ENCODE measurements at places on chromosomes 2 and 18.

DNA sequence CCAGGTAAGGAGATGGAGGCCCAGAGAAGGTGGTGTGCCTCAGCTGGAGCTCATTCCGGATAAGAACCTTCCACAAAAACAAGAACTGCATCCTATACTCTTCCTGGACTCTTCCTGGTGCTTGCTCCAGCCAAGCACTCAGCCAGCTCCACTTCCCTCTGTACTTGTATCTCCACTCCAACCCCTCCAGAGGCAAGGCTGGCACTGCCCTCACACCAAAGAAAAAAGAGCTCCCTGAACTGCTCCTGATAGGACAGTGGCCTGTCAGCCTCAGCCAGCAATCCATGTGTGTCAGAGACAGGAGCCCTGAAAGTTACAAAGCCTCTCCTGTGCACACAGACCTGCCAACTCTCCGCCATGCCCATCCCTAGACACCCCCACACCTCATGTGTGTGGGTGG lies 248.1 kb downstream of the CELF4 start:
- no peaks in the 10 kb centered on the region for H3K36me3 ChIP-seq
- H3K27ac ChIP-seq, result no peak overlapping the region
- DNase-seq, result no peak
- no peaks in the 10 kb centered on the region for H3K27me3 ChIP-seq

- DNase-seq, result no peak
- no peaks in the 10 kb centered on the region for H3K27me3 ChIP-seq
- H3K4me1 ChIP-seq, result no peaks in the 10 kb centered on the region
- H3K4me3 ChIP-seq, result no peak overlapping the region
- H3K36me3 ChIP-seq, result no peaks in the 10 kb centered on the region
These were observed 12.4 kb downstream of the ANO7 start for GRCh38 chr2:241200822-241201395.

DNA sequence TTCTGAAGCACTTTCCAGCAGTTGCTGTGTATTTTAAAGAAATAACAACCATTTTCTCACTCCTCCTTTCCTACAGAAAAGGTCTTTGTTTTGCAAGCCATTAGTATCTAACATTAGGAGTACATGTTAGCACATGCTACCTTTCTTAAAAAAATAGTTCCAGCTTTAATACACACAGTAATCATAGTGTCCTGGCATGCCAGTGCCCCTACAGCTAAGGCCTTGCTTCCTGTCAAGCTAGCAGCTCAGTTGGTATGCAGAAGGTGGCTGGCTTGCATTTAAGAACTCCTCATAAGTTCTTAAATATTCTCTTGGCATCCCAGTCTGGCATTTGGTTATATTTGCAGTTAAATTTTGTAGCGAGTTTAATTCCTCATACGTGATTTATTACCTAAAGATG lies 141.3 kb upstream of the IL1R2 start:
- no peak overlapping the region for H3K4me3 ChIP-seq
- H3K27me3 ChIP-seq, result no peaks in the 10 kb centered on the region

GRCh38 chr2:188952901-188953300 lies 21.3 kb upstream of the COL3A1 start:
- no peaks in the 10 kb centered on the region for H3K36me3 ChIP-seq
- H3K4me1 ChIP-seq, result no peaks in the 10 kb centered on the region
- DNase-seq, result no peak
- no peak overlapping the region for H3K27ac ChIP-seq
- no peaks in the 10 kb centered on the region for H3K27me3 ChIP-seq

GRCh38 chr2:126367361-126367760 lies 288.6 kb upstream of the GYPC start:
- H3K36me3 ChIP-seq, result no peaks in the 10 kb centered on the region
- no peak overlapping the region for H3K27ac ChIP-seq
- no peaks in the 10 kb centered on the region for H3K27me3 ChIP-seq
- H3K4me1 ChIP-seq, result no peaks in the 10 kb centered on the region
- no peak overlapping the region for H3K4me3 ChIP-seq
- DNase-seq, result no peak

GRCh38 chr2:1625281-1626001 lies 118.9 kb downstream of the PXDN start:
- no peak overlapping the region for H3K4me3 ChIP-seq
- no peaks in the 10 kb centered on the region for H3K36me3 ChIP-seq
- DNase-seq, result no peak
- no peaks in the 10 kb centered on the region for H3K27me3 ChIP-seq
- no peak overlapping the region for H3K27ac ChIP-seq

- DNase-seq, result no peak
- H3K27ac ChIP-seq, result no peak overlapping the region
- peaks cover 25% of the 10 kb centered on the region for H3K27me3 ChIP-seq
- peak overlapping the region; percentile 26 for H3K4me3 ChIP-seq
- no peaks in the 10 kb centered on the region for H3K36me3 ChIP-seq
These were observed 628 bp downstream of the CREG2 start for GRCh38 chr2:101386599-101387150.

- H3K4me1 ChIP-seq, result no peaks in the 10 kb centered on the region
- no peaks in the 10 kb centered on the region for H3K36me3 ChIP-seq
- no peaks in the 10 kb centered on the region for H3K27me3 ChIP-seq
- H3K27ac ChIP-seq, result no peak overlapping the region
These were observed 111.3 kb downstream of the DCC start for GRCh38 chr18:52451256-52451655.

- H3K36me3 ChIP-seq, result no peaks in the 10 kb centered on the region
- DNase-seq, result no peak
- H3K27me3 ChIP-seq, result no peaks in the 10 kb centered on the region
- H3K4me1 ChIP-seq, result no peaks in the 10 kb centered on the region
These were observed 134.6 kb upstream of the REG3G start for GRCh38 chr2:78890935-78891334.

- no peak for DNase-seq
- no peak overlapping the region for H3K27ac ChIP-seq
- H3K36me3 ChIP-seq, result no peaks in the 10 kb centered on the region
- no peaks in the 10 kb centered on the region for H3K4me1 ChIP-seq
- no peak overlapping the region for H3K4me3 ChIP-seq
These were observed 35.6 kb upstream of the FEZ2 start for GRCh38 chr2:36633470-36634092.

GRCh38 chr2:106876699-106877098 lies 9.3 kb downstream of the ST6GAL2 start:
- no peaks in the 10 kb centered on the region for H3K27me3 ChIP-seq
- no peak for DNase-seq
- no peaks in the 10 kb centered on the region for H3K4me1 ChIP-seq
- no peaks in the 10 kb centered on the region for H3K36me3 ChIP-seq

GRCh38 chr18:1294229-1294628 lies 389.6 kb downstream of the ADCYAP1 start:
- no peak overlapping the region for H3K4me3 ChIP-seq
- H3K4me1 ChIP-seq, result no peaks in the 10 kb centered on the region
- no peaks in the 10 kb centered on the region for H3K36me3 ChIP-seq
- DNase-seq, result no peak
- H3K27ac ChIP-seq, result no peak overlapping the region

- no peak for DNase-seq
- H3K27ac ChIP-seq, result no peak overlapping the region
- no peaks in the 10 kb centered on the region for H3K36me3 ChIP-seq
- no peaks in the 10 kb centered on the region for H3K4me1 ChIP-seq
- H3K4me3 ChIP-seq, result no peak overlapping the region
These were observed 234.9 kb upstream of the CDH2 start for GRCh38 chr18:28411806-28412205.

DNA sequence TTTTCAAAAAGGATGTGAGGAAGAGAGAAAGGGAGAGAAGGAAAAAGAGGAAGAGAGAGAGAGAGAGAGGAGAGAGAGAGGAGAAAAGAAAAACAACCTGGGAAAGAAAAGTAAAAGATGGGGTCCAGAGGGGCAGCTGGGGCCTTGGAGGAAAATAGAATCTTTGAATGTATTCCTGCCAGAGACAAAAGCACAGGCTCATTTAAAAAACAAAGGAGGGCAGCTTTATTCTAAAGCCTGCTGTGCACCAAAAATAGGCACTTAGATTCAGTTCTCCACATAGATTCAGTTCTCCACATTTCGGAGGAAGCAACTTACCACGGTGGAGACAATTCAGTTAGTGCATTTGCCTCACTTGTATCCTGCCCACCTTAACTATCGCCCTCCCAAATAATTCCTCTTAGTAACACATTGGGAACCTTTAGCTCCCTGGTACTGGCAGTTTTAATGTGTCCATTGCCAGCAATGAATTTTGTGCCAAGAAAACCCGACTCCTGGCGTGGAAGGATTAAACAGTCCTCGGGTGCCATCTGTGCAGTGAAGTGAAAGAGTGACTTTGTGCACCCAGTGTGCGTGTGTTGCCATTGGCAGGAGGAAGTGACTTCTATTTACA lies 71.3 kb downstream of the DPP4 start:
- DNase-seq, result no peak
- H3K27me3 ChIP-seq, result no peaks in the 10 kb centered on the region
- peaks cover 14% of the 10 kb centered on the region for H3K4me1 ChIP-seq

DNA sequence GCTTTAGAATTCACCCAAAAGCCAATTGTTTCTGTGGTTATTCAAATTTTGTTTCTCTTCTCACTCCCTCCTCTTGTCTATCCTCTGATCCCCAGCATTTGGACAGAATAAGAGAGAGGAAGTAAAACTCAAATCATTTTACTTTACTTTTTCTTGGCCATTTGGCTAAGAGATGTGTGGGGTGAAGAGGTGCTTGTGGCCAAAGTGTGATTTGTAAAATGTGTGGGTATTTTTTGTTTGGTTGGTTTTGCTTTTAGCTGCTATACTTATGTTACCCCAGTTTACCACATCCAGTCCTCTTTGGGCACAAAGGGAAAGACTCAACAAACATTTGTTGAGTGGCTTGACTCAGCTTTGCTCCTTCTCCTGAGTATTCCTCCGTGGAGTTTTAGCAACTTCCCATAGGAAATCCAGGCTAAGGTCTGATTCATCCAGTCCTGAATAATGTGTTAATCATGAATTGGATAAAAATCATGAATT lies 109.1 kb upstream of the CYP1B1 start:
- no peak for DNase-seq
- no peak overlapping the region for H3K27ac ChIP-seq
- no peaks in the 10 kb centered on the region for H3K27me3 ChIP-seq
- H3K4me3 ChIP-seq, result no peak overlapping the region
- H3K4me1 ChIP-seq, result no peaks in the 10 kb centered on the region
- H3K36me3 ChIP-seq, result no peaks in the 10 kb centered on the region

- no peaks in the 10 kb centered on the region for H3K36me3 ChIP-seq
- H3K27ac ChIP-seq, result no peak overlapping the region
These were observed 45.5 kb downstream of the CDC42EP3 start for GRCh38 chr2:37625796-37626571.

DNA sequence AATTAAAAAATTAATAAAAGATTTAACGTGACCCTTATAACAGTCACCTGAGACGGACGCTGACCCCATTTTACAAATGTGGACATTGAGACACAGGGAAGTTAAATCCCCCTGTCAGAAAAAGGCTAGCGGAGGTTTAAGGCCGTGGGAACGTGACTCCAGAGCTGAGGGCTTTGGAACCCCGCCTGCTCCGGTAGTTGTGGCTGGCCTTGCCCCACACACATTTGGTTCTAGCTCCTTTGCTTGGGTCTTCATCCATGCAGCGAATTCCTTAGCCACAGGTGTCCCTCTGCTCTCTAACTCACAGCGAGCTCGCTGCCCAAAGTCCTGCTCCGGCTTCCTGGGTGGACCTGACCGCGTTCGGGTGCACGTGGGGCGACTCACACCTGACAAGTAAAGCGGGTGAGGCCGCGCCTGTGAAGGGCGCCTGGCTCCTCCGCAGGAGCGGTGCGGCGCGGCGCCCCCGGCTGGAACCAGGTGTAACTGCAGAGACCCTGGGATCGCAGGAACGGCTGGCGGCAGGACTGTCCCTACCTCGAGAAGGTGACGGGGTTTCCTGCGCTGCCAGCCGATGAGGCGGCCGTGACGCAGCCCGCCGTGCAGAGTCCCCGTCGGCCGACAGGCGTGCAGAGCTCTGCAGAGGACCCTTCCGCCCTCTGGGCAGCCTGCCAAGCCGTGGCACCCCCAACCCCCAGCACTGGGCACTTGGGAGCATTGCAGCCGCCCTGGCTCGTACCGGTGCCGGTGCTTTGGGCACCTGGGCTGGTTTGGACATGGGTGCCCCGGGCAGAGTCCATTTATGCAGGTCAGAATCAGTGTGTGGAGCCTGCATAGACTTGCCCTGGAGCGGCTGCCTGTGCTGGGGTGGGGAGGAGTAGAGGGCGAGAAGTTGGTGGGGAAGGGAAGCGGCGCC lies 2.4 kb upstream of the PROC start:
- no peaks in the 10 kb centered on the region for H3K36me3 ChIP-seq
- peak; percentile 80 for DNase-seq
- no peaks in the 10 kb centered on the region for H3K27me3 ChIP-seq
- H3K27ac ChIP-seq, result no peak overlapping the region
- H3K4me1 ChIP-seq, result peaks cover 15% of the 10 kb centered on the region
- H3K4me3 ChIP-seq, result peak overlapping the region; percentile 75

DNA sequence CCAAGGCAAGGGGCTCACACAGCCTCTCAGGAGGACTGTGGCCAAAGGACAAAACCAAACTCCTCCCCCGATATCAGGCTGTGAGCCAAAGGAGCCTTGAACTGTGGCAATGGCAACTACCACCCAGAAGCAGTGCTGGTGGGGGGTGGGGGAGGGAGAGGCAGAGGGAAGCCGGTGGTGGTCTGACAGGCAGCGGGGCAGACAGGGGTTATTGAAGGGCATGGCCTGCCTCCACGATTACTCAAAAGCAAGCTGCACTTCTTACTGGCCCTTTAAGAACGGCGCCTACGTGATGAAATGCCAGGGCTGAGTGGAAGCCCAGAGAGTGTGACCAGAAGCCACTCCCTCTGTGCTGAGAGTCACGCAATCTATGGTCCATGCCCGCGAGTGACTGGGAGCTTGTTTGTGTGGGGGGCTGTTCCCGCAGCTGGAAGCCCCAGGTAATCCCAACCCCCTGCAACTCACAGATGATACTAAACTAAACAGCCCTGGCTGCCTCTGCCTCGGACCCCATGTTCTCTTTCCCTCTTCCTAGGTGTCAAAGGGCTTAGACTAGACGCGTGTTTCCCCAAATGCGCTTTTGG lies 128.2 kb upstream of the CXCR4 start:
- no peak for DNase-seq
- H3K4me3 ChIP-seq, result no peak overlapping the region
- no peak overlapping the region for H3K27ac ChIP-seq
- H3K27me3 ChIP-seq, result no peaks in the 10 kb centered on the region
- peaks cover 13% of the 10 kb centered on the region for H3K4me1 ChIP-seq
- H3K36me3 ChIP-seq, result no peaks in the 10 kb centered on the region
